Activated naive CD8-positive, alpha-beta T cell treated with anti-CD3 and anti-CD28 coated beads, Interleukin-2, amount 10 ng/mL, durations not matched to agents 7 days and 5 days (primary cell): ENCODE measurements at places on chromosomes 16 and 17.

DNA sequence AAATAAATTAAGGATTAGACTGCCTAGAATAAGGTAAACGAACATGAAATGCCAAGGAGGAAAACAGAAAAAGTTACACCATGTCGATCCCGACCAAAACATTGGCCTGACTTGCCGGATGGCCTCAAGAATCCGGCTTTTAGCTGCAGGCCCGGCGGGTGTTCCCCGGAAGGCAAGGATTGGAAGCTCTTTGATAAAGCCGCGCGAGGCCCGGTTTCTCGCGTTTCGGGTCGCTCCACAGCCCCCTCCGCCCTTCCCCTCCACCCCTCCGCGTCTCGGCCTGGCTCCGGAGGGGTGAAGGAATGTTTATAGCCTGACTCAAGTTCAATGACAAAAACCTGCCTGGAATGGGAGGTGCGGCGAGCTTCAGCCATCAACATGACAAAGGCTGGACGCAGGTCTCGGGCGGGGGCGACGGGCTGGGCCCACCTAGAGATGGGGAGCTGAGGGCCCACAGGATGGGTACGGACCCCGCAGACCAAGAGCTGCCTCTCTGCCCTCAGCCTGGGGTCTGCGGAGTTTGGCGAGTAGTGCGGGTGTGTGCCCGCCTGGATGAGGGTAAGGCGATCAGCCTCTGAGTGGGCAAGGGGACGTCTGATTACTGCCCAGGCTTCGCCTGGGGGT is 2.6 kb downstream of the PRAC1 start:
- DNase-seq, result peak; percentile 43
- H3K36me3 ChIP-seq, result peaks cover 2% of the 10 kb centered on the region
- no peak overlapping the region for H3K4me3 ChIP-seq
- peak overlapping the region; percentile 60 for H3K27ac ChIP-seq

- peak overlapping the region; percentile 15 for H3K4me3 ChIP-seq
- peaks cover 21% of the 10 kb centered on the region for H3K36me3 ChIP-seq
- peaks cover 76% of the 10 kb centered on the region for H3K4me1 ChIP-seq
- no peak for DNase-seq
- no peak overlapping the region for H3K27ac ChIP-seq
Measured at GRCh38 chr16:21611198-21611555, 11.8 kb downstream of the METTL9 start.

- H3K4me1 ChIP-seq, result peaks cover 34% of the 10 kb centered on the region
- H3K36me3 ChIP-seq, result no peaks in the 10 kb centered on the region
- DNase-seq, result no peak
- H3K4me3 ChIP-seq, result no peak overlapping the region
- no peak overlapping the region for H3K27ac ChIP-seq
Measured at GRCh38 chr17:30326809-30327208, 7.0 kb downstream of the TMIGD1 start.

DNA sequence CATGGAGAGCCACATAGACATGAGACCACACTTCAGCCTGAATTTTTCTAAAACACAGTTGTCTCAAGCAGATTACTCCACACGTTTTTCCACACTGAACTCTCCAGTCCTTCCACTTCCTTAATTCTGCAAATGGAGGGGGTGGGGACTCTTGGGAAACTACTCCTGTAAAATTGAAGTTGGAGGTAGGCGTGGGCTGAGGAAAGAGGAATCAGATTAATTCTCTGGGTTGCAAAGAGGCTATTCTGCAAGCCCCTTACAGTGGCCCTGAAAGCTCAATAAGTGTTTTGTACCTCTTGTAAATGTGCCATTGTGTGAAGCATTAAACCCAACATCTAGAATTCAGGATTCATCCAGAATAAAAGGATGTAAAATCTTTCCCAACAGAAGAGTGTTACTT is 9.6 kb downstream of the MARVELD3 start:
- no peak overlapping the region for H3K4me3 ChIP-seq
- H3K27ac ChIP-seq, result no peak overlapping the region
- peaks cover 7% of the 10 kb centered on the region for H3K27me3 ChIP-seq
- no peaks in the 10 kb centered on the region for H3K4me1 ChIP-seq
- H3K36me3 ChIP-seq, result no peaks in the 10 kb centered on the region

GRCh38 chr17:67421869-67422273 is 44.8 kb downstream of the PITPNC1 start:
- DNase-seq, result no peak
- H3K27me3 ChIP-seq, result peaks cover 2% of the 10 kb centered on the region
- H3K4me3 ChIP-seq, result peak overlapping the region; percentile 60
- H3K36me3 ChIP-seq, result peaks cover 21% of the 10 kb centered on the region
- peaks cover 56% of the 10 kb centered on the region for H3K4me1 ChIP-seq
- peak overlapping the region; percentile 93 for H3K27ac ChIP-seq

- H3K27ac ChIP-seq, result peak overlapping the region; percentile 61
- DNase-seq, result no peak
- peaks cover 8% of the 10 kb centered on the region for H3K4me1 ChIP-seq
- H3K36me3 ChIP-seq, result peaks cover 20% of the 10 kb centered on the region
- H3K4me3 ChIP-seq, result peak overlapping the region; percentile 8
Measured at GRCh38 chr17:37147301-37147812, 198.6 kb downstream of the AATF start.

DNA sequence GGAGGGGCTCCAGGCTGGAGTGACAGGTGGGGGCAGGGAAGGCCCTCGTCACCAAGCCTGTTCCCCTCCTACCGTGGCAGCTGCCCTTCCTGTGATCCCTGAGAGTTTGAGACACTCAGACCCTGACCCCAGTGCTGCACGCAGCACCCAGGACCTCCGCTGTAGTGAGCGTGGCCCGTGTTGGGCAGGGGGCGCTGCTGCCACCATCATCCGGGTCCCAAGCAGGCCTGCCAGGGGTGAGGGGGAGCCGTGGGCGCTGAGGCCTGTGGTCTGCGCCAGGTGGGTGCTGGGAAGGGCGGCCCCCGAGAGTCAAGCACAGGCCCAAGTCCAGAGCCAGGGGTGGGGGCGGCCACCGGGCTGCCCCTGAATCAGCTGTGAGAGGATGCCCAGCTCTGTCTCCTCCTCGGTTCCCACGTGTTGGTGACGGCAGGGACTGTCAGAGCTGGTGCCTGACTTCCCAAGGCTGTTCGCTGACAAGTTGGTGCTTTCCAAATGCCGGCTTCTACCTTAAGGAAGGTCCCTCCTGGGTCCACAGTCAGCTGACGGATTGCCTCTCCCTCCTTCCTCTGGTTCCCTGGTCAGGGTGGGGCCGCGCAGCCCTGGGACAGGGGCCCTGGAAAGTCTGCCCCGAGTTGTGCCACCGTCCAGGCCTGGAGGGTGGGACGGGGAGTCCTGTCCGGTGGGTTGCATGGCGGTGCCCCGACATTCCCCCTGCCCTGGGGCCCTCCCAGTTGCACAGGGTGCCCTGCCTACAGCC is 31.1 kb downstream of the TPSG1 start:
- no peaks in the 10 kb centered on the region for H3K36me3 ChIP-seq
- peaks cover 1% of the 10 kb centered on the region for H3K4me1 ChIP-seq
- no peak overlapping the region for H3K4me3 ChIP-seq
- no peak overlapping the region for H3K27ac ChIP-seq
- DNase-seq, result no peak

DNA sequence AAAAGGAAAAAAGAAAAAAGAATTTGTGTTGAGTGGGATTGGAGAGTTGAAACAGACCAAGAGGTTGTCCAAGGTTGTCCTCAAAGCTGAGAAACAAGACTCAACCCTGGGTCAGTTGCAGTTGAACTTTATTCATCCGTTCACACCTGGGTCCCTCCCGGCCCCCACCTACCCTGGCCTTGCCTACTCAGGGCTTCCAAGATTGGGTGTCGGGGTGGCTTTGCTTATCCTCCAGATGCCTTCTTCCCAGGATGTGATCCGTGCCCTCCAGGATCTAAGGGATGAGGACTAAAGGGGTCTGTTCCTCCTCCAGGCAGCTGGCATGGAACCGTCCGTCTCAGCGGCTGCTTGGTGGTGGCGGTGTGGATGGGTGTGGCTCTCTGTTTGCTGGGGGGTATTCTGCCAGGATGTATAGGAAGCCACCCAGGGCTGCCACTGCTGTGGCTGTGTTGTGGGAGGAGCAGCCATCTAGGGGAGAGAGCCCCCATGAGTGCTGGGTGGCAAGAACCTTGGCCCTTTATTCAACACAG is 10.3 kb upstream of the NAGPA start:
- H3K27ac ChIP-seq, result no peak overlapping the region

DNA sequence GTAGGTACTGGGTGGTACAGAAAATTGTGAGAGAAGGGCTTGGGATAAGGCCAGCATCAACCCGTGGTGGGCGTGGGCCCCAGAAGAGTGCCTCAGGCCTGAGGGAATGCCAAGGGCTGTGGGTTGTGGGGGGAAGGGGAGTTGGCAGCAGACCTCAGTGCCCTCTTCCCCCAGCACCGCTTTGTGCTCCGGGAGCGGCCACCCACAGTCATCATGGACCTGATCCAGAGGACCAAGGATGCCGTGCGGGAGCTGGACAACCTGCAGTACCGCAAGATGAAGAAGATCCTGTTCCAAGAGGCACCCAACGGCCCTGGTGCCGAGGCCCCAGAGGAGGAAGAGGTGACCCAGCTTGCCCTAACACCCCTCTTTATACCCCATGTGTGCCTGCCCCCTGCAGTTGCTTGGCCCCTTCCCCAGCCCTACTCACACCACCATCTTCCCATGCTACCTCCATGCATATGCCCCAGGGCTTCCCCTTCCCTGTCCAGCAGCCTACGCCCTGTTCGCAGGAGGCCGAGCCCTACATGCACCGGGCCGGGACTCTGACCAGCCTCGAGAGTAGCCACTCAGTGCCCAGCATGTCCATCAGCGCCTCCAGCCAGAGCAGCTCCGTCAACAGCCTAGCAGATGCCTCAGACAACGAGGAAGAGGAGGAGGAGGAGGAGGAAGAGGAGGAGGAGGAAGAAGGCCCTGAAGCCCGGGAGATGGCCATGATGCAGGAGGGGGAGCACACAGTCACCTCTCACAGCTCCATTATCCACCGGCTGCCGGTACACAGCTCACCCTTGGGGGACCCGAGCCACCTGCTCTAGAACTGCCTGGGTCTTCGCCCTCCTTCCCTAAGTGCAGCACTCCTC is 9.1 kb downstream of the TAOK2 start:
- H3K4me3 ChIP-seq, result no peak overlapping the region
- H3K4me1 ChIP-seq, result no peaks in the 10 kb centered on the region
- no peaks in the 10 kb centered on the region for H3K27me3 ChIP-seq
- peaks cover 17% of the 10 kb centered on the region for H3K36me3 ChIP-seq
- no peak overlapping the region for H3K27ac ChIP-seq
- DNase-seq, result no peak
